ENCODE measurements at places on chromosomes 2 and 18.

- no peak for DNase-seq
These were observed 310.1 kb downstream of the EXOC6B start for GRCh38 chr2:72515696-72516095.

GRCh38 chr2:164757934-164758695 is 83.5 kb downstream of the COBLL1 start:
- DNase-seq = no peak

DNA sequence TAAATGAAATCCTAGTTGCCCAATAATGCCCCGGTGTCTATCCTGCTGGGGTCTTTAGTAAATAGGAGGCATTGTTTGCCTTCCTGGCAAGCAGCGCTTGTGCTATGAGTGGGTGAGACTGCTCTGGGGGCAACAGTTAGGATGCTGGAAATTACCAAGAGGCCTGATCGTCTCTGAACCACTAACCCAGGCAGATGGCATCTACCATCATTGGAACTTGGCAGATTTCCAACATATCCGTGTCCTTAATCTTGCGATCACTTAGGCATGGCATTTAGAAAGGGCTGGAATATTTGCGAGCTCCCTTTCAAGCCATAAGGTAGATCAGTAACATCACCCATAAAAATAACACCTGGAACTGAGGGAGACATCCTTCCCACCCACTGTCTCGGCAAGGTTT is 18.8 kb upstream of the SH3RF3 start:
- DNase-seq = no peak

GRCh38 chr2:224377751-224378700 is 23.9 kb downstream of the FAM124B start:
- DNase-seq = no peak

DNA sequence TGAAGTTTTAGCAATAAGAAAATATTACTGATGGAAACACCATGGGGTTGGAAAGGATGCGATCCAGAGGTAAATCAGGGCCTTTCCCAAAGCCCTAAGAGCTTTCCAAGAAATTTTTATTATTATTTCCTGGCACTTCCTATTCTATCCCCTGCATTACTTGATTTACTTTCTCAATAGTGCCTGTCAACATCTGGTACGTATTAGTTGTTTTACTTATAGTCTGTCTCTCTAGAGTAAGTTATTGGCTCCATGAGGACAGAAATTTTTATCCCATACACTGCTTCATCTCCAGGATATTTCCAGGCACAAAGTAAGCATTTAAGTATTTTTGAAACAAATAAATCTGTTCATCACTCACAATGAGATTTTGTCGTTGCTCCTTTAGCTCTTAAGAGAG is 18.1 kb downstream of the PPP4R1 start:
- no peak for DNase-seq

GRCh38 chr2:38598200-38598990 is 4.3 kb downstream of the HNRNPLL start:
- no peak for DNase-seq

GRCh38 chr2:200901459-200902072 is 12.4 kb downstream of the NIF3L1 start:
- DNase-seq = peak; percentile 49

DNA sequence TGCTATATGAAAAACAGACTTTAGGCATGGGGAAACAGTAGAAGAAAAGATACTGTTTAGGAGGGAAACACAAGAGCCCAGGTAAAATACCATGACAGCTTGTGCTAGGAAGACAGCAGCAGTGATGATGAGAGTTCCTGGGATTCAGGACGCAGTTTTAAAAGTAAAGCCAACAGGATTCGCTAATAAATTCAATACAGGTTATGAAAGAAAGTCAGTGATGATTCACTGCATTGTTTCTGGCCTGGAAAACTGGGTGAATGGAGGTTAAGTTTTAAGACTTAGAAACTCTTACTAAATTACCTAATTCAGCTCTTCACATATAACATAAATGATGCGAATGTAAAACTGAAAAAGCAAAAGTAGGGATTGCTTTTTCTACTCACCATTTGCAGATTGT is 27.9 kb upstream of the RNU4ATAC start:
- DNase-seq = no peak

- DNase-seq = no peak
These were observed 185.9 kb downstream of the ICOS start for GRCh38 chr2:204122425-204122824.

GRCh38 chr2:233668605-233669260 is 3.0 kb upstream of the UGT1A9 start:
- DNase-seq = no peak

DNA sequence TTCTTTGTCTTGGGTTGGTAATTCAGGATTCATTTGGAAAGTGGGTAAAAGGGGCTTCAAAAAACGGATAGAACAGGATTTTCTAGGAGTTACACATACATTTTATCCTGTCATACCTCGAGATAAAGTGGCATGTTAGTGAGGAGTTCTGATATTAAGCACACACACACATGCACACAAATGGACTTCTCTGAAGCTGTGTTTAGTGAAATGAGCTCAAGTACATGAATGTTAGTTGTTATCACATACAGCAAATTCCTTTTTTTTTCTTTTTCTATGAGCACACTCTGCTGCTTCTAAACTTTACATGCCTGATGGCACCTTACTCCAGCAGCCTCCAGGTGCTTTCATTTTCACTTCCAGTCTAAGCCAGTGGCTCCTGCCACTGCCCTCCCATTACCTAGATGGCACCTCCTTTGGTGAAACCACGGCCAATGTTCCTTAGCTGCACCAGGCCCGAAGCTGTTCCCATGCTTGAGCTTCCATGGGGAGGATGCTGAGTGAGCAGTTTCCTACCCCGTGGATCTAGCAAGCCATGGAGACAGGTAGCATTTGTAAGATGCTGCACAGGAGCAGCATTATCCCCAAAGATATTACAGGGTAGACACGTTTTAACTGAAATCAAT is 49.7 kb downstream of the STAT1 start:
- no peak for DNase-seq

DNA sequence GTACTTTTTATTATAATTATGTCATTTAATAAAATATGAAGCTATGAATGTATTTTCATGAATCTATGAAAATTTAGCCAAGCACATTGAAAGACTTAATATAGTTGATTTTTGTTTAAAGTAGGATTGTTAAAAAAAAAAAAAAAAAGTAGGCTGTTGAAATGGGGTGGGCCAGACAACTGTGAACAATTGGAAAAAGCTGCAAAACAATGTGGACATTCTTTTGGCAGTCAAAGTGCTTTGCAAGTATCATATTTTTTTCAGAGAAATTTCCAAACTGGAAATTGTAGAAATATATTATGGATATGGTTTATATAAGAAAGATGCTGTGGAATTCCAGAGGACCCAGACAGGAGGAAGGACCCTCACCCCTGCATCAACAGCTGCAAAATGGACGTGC is 82.1 kb downstream of the ETAA1 start:
- DNase-seq = no peak

- DNase-seq = no peak
These were observed 543 bp downstream of the HADHB start for GRCh38 chr2:26245231-26245732.

DNA sequence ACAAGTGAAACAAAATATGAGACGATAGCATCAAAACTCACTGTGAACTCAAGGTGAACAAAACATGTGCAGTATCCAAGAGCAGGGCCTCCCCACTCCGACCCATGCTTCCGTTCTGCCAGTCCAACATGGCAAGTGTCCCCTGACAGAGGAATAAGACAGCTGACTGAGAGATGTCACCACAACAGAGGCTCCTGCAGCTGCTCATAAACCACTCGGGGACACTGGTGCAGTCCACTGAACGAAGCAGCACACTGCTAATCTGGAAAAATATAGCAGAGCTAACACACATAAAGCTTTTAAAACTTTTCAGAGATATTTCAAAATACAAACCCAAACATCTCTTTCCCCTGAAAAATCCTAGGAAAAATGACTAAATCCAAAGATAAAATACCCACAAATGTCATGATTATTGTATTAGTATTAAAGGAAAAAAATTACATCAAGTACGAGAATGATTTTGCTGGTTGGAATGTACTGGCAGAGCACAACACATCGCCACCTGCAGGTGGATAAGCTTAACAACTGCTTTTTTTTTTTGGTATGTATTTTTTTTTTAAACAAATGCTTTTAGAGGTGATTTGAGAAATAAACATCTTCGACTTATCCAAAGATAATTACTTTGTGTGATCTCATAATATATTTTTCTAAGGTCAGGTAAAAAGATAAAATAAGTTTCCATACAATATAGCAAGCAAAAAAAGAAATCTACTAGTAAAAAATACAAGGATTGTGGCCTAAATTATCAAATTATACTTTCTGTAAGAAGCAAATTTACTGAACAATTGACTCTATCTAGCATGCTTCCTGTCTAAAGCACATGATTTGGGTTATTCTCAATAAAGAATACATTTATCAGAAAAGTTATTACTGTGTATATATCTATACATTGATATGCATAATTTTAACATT is 18.6 kb downstream of the THADA start:
- no peak for DNase-seq

GRCh38 chr2:124816007-124816406 is 790.9 kb downstream of the CNTNAP5 start:
- no peak for DNase-seq

- DNase-seq = no peak
These were observed 12.3 kb upstream of the TFCP2L1 start for GRCh38 chr2:121297217-121297830.

GRCh38 chr2:206001912-206002311 is 84.1 kb downstream of the INO80D start:
- DNase-seq = no peak

GRCh38 chr2:29240601-29241000 is 125.4 kb downstream of the CLIP4 start:
- DNase-seq = no peak

GRCh38 chr2:133682347-133682746 is 114.1 kb upstream of the NCKAP5 start:
- no peak for DNase-seq

GRCh38 chr2:136909777-136910176 is 144.4 kb downstream of the THSD7B start:
- DNase-seq = no peak

DNA sequence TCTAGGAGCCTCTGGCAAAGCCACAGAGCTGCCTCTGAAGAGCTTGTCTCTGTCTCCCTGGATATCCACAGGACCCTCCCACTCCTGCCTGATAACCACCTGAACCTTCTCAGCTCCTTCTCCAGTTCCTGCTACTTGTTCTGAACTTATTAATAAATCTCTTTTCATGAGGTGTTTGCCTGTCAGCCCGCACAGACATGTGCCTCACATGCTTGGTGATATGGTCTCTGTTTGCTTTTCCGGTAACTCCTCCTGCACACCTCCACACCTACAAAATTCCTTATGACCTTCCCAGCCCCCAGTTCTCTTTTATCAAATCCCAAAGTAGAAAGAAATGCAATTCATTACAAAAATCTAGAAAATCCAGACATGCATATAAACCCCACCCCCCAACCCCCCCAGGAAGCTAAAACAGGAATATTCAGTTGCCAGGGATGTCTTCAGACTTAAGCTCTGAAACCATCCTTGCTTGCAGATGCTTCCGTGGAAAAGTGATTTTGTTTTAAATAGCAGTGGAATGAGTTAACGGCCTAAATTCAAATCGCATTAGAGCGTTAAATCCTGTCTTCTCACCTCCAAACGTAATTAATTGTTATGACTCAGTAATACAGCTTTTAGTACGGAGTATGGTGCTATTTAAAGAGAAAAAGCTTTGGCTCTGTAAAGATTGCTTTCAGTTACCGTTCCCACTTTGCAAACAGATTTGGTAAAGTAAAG is 2.1 kb upstream of the PID1 start:
- no peak for DNase-seq

DNA sequence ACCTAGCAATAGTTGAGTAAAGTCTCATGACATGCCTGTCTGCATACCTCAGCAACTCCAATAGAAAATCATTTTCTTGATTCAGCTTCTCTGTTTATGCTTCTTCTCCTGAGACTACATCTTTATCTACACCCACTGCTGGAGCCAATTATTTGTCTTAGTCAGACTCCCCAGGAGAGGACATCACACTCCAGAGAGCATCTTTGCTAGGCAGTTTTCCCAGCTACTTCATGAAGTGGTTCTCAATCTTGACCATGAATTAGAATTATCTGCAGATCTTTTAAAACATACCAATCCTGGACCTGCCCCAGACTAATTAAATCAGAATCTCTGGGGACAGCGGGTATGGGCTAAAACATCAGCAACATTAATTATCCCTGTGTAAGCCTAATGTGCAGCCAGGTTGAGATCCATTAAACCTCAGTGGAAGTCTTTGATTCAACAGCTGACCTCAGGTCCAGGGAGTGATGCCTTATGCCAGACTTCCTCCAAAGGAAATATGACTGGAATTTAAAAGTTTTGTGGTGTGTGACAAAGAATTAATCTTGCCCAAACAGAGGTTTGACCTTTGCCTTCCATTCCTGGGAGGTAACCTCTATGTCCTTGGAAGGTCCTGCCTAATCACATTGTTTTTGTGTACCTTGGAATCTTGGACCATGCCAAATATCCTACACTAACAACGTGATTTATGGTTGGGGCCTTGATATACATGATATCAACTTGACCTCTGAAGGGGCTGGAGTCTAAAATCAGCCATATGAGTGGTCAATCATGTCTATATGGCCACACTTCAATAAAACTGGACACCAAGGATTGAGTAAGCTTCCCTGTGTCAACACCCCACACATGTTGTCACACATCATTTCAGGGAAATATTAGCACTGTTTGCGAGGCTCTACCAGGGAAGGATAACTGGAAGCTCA is 99.3 kb upstream of the DNAJC10 start:
- DNase-seq = no peak

DNA sequence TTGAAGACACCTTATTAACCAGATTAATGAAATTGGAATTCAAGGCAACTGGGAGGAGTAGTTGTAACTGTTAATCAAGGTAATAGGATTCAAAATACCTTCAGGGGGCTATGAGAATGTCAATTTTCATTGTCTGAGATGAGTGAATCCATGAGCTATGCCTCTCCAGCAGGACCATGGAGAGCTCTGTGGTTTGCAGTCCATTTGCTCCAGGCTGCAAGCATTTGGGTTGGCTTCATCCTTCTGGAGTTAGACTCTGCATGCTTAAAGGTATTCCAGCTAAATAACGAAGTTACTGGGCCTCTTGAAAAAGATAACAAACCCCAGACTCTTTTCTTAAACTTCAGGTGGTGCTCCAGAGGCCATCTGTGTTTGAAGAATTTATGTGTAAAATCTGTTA is 207.1 kb upstream of the SLC8A1 start:
- DNase-seq = no peak

GRCh38 chr18:76466410-76466991 is 28.5 kb downstream of the ZNF516 start:
- DNase-seq = no peak

DNA sequence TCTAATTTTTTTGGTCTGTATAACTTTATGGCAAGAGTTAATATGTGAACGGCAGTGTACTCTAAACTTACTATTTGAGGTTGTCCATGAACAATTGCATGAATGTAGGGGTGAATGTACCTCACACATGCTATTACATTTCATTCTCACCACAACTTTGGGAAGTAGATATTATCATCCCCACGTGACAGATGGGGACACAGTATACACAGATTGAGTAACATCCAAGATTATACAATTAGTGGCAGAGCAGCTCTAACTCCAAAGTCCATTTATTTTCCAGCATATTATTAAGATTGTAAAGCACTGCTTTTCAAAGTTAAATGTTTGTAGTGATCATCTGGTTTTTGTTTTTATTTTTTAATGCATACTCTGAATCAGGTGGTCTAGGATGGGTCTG is 622.1 kb upstream of the ZEB2 start:
- no peak for DNase-seq

GRCh38 chr2:148244593-148245292 is 223.9 kb downstream of the MBD5 start:
- DNase-seq = no peak

- no peak for DNase-seq
These were observed 39.5 kb downstream of the CERS6 start for GRCh38 chr2:168495524-168495923.

GRCh38 chr18:44803019-44803650 is 122.4 kb downstream of the SETBP1 start:
- no peak for DNase-seq
